ENCODE measurements at places on chromosomes 12 and 14.
A peak's percentile ranks its signal among the peaks of the same experiment; 100 is the strongest.

GRCh38 chr12:8890313-8891085 is 23.8 kb upstream of the PHC1 start:
- DNase-seq = peak; percentile 3

GRCh38 chr12:127771546-127771945 is 495.4 kb upstream of the TMEM132C start:
- DNase-seq = no peak

DNA sequence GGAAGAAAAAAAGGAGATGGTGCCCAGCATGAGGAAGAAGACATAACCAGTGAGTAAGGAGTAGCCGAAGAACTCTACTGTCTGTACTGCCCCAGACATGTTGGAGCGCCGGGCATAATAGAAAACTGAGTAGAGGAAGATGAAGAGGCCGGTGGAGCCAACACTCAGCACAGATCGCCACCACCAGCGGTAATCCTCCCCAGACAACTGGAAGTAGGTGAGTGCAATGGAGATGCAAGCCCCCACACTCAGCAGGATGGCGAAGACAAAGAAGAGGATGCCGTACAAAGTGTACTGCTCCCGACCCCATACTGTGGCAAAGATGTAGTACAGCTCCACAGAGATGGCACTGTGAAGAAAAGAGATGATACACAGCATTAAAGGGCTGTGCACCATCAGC is 844 bp upstream of the IPO4 start:
- DNase-seq = no peak

GRCh38 chr14:72333357-72333756 is 401.1 kb downstream of the RGS6 start:
- no peak for DNase-seq

DNA sequence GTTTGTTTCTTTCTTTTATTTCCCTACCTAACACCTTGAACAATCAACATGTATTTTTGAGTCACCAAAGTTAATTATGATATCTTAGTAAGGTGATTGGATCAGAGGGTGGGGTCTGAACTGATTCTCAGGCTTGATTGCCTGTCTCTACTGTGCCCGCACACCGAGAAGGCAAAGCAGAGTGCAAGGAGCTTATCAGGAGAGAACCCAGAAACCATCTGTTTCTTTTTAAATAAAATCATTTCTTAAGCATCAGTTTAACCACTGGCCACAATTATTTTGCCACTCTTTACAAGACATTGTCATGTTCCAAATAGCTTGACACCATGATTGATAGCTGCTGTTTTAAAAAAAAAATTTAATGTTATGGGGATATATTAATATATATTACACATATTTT is 3.1 kb downstream of the GARIN2 start:
- DNase-seq = no peak

GRCh38 chr12:90062799-90063198 is 354.2 kb upstream of the ATP2B1 start:
- DNase-seq = no peak

DNA sequence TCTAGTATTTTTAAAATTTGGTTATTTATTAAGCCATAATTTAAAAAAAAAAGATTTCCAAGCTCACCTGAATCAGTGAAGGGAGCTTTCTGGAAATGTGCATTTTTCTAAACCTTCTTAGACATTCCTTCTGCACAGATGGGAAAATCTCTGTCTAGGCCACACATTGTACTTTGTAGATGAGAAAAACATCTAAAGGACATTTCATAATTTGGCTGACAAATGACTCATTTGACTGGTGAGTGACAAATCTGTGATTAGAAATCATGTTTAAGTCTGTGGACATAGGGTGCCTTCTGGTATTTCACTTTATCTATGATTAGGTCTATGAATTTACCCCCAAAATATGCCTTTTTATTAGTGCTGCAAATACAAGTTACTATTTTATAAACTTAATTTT is 1044.9 kb upstream of the FLRT2 start:
- DNase-seq = no peak

GRCh38 chr14:103734081-103734888 is 18.7 kb downstream of the ZFYVE21 start:
- no peak for DNase-seq

DNA sequence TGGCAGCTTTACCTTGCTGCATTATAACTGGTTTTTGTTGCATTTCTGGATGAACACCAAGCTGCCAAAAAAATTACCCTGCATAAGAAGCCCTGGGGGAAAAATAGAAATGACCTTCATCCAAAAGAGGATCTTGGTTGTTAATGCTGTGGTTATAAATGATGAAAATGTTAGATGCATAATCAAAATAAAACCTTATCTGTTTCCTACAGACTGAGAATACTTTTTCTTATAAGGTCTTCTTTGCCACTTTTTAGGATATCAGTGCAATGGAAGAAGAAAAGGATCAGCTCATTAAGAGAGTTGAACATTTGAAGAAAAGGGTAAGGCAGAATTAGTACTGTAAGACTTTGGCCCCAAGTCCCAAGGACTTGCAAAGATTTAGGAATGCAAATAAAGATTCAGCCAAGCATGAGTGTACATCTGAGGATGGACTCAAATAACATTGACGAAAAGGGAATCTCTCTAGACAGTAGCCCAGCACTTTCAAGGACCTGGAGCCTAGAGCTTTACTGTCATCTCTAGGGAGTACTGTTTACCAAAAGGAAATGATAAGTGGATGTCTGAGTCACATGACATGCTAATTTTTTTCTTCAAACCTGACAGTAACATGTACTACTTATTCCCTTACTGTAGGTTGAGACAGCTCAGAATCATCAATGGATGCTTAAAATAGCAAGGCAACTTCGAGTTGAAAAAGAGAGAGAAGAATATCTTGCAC is 10.7 kb downstream of the IFT81 start:
- no peak for DNase-seq

DNA sequence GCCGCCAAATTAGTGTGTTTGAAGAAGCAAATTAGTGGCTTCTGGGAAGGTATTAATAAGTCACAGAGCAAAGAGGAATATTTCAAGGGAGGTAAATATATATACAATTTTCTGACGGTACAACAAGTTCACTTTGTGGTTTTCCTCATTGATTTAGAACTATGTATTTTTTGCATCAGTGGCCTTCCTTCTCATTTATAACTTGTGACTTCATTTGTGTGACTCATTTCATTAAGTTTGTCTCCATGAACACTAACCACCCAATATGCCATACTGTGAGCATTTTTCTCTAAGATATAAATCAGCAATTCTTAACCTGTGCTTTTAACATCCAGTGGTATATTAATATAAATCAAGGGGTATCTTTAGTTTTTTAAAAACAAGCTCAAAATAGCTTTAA is 29.3 kb upstream of the ARHGAP5 start:
- no peak for DNase-seq

GRCh38 chr12:22702690-22703089 is 77.7 kb downstream of the ETNK1 start:
- DNase-seq = no peak

DNA sequence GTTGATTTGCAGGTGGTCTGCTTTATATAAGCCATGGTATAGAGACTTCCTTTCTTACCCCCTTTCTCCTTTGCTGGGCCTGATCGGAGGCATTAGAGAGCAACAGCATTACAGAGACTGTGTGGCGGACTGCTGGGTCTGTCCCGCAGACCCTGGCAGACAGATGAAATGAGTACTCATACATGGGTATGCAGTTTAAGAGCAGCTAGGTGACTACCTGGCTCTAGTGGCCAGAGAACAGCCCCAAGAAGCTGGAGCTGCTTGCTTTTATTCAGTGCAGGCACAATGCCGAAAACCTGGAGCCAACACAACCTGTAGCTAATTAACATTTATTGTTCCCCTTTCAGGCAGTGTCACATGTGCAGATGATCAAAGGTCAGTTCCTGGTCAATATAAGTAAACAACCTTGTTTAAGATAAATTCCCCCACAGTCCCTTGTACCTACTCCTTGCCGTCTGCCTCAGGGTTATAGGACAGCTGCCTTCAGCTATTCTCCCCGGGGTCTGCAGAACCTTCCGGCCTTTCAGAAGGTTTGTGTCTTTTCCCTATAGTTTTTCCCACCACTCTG is 160.0 kb downstream of the TRHDE start:
- no peak for DNase-seq

GRCh38 chr12:501722-502447 is 42.1 kb downstream of the B4GALNT3 start:
- no peak for DNase-seq
